ENCODE measurements at places on chromosomes 2 and 18. TPM values are rescaled to one million over a fixed set of nuclear protein-coding genes. Genes with fewer than 3 reads are reported as not detected.

DNA sequence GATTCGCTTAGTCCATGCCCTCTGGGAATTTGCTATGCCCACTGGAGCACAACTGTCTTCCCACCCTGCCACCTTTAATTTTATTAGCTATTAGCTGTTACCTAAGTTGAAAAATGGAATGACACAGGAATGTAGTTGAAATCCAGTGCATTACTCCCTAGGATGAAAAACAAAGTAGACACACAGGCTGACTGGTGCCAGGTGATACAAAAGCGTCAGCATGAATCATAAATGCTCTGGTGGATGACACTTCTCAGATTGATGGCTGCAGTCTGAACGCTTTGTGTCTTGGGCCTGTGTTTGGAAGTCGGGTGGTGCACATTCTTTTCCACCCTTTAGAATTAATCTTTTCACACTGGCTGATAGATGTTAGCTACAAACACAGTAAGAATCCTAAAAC is 802.0 kb downstream of the DCC start:
- no peak for DNase-seq
- no peaks in the 10 kb centered on the region for H3K27me3 ChIP-seq

DNA sequence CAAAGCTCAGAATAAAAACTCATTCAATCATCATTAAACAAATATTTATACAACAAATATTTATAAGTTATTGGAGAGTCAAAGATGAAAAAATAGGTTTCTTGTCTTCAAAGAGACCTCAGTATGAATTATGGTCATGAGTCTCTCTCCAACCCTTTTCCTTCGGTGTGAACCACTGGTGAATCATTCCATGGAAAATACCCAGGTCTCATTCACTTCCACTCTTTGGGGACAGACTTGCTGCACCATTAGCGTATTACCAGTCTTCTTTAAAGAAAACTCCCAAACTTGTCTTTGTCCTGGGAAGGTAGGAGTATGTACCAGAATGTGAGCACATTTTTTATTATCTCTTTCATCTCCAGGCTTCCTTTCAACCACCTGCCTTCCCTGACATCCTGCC is 257.4 kb upstream of the RBMS1 start:
- no peaks in the 10 kb centered on the region for H3K36me3 ChIP-seq
- no peak for DNase-seq
- no peaks in the 10 kb centered on the region for H3K4me1 ChIP-seq
- no peak overlapping the region for H3K27ac ChIP-seq
- no peak overlapping the region for H3K4me3 ChIP-seq

Gene SP5
- total RNA-seq = 0.55 TPM

DNA sequence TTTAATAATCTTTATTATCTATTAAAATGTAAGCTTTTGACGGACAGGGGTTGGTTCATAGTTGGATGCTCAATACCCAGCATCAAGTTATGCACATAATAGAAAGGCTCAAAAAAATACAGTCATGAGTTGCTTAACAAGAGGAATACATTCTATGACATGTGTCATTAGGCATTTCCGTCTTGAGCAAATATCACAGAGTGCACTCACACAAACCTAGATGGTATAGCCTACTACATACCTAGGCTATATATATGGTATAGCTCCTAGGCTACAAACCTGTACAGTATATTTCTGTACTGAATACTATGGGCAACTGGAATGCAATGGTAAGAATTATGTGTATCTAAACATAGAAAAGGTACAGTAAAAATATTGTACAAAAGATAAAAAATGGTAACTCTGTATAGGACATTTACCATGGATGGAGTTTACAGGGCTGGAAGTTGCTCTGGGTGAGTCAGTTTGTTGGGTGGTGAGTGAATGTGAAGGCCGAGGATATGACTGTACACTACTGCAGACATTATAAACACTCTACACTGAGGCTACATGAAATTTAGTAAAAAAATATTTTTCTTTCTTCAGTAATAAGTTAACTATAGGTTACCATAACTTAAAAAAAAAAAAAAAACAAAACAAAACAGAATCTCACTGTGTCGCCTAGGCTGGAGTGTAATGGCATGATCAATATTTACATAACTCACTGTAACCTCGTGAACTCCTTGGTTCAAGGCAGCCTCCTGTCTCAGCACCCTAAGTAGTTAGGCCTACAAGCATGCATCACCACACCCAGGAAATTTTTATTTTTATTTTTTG is 201.2 kb downstream of the NBAS start:
- peaks cover 6% of the 10 kb centered on the region for H3K36me3 ChIP-seq
- H3K4me1 ChIP-seq = no peaks in the 10 kb centered on the region
- no peak overlapping the region for H3K27ac ChIP-seq
- no peak for DNase-seq
- H3K27me3 ChIP-seq = no peaks in the 10 kb centered on the region

DNA sequence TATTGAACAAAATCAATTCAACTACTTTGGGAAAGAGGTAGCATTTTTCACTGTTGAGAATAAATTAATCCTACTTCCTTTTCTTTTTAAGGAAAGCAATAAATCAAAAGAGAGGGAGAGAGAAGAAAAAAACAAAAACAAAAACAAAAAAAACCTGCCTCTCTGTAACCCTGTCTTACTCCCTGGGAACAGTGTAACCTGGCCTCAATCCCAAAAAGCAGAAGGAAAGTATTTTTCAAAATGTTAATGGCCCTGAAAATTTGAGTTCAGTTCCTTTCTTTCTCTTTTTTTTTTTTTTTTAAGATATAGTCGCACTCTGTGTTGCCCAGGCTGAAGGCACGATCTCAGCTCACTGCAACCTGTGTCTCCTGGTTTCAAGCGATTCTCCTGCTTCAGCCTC is 35.9 kb downstream of the RHOB start:
- DNase-seq = no peak
- no peaks in the 10 kb centered on the region for H3K27me3 ChIP-seq
- no peaks in the 10 kb centered on the region for H3K4me1 ChIP-seq

GRCh38 chr2:88680916-88681315 is 10.6 kb upstream of the RPIA start:
- H3K27ac ChIP-seq = no peak overlapping the region
- H3K27me3 ChIP-seq = no peaks in the 10 kb centered on the region
- no peaks in the 10 kb centered on the region for H3K36me3 ChIP-seq
- no peaks in the 10 kb centered on the region for H3K4me1 ChIP-seq
- H3K4me3 ChIP-seq = no peak overlapping the region

- no peak for DNase-seq
- H3K36me3 ChIP-seq = no peaks in the 10 kb centered on the region
- H3K27ac ChIP-seq = no peak overlapping the region
- H3K27me3 ChIP-seq = no peaks in the 10 kb centered on the region
Measured at GRCh38 chr2:72681016-72681995, 144.5 kb downstream of the EXOC6B start.

Gene RASGRP3
- total RNA-seq = 61.4 TPM

Gene CNGA3
- not detected for total RNA-seq

GRCh38 chr2:64524604-64525316 is 632 bp downstream of the AFTPH start:
- peak overlapping the region; percentile 94 for H3K27ac ChIP-seq
- peak overlapping the region; percentile 82 for H3K4me3 ChIP-seq
- no peaks in the 10 kb centered on the region for H3K36me3 ChIP-seq
- peak; percentile 64 for DNase-seq
- H3K27me3 ChIP-seq = no peaks in the 10 kb centered on the region

Gene NXPH2
- total RNA-seq = not detected

DNA sequence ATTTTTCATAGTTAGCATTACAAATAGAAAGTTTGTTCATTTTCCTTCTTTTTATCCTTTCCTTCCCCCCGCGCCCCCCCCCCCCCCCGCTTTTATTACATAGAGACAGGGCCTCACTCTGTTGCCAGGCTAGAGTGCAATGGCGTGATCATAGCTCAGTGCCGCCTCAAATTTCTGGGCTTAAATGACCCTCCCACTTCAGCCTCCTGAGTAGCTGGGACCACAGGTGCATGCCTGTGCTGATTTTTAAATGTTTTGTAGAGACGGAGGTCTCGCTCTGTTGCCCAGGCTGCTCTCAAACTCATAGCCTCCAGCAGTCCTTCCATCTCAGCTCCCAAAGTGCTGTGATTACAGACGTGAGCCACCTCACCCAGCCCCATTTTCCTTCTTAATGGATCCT is 91.2 kb upstream of the ALPP start:
- no peak overlapping the region for H3K27ac ChIP-seq
- H3K4me3 ChIP-seq = no peak overlapping the region
- H3K4me1 ChIP-seq = no peaks in the 10 kb centered on the region
- no peaks in the 10 kb centered on the region for H3K36me3 ChIP-seq
- no peaks in the 10 kb centered on the region for H3K27me3 ChIP-seq
- no peak for DNase-seq

DNA sequence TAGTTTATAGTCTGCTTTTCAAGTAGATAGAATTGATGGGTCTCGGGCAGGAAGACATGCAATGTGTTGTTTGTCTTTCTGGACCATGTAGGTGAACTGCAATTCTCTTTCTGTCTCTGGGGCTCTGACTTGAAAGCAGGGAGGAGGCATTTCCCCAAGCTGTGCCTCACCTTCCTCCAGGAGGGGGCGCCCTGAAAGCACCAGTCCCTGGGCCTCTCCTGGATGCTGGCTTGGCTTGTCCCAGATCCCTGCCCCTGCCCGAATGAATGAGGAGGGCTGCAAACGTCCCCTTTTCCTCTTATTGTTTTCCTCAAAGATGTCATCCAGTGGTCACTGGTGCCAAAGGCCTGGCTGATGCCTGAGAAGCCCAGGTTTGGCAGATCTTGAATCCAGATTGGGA is 270.6 kb downstream of the CELF4 start:
- H3K27me3 ChIP-seq = no peaks in the 10 kb centered on the region
- no peaks in the 10 kb centered on the region for H3K36me3 ChIP-seq
- no peak overlapping the region for H3K27ac ChIP-seq
- H3K4me3 ChIP-seq = no peak overlapping the region
- peaks cover 6% of the 10 kb centered on the region for H3K4me1 ChIP-seq
- DNase-seq = no peak

DNA sequence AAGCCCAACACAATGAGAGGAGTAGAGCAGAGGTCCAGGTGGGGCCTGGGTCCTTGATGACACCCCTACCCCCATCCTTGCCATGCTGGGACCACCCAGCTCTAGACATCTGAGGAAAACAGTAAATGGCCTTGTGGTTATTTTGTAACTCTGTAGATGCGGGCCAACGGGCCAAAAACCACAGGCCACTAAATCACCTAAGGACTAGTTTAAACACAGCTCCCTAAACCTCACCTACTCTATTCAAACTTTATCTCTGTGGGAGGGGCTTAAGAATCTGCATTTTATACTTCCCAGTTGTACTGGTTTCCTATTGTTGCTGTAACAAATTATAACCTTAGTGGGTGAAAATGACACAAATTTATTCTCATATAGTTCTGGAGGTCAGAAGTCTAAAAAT is 19.0 kb upstream of the SERTAD2 start:
- DNase-seq = no peak
- H3K4me1 ChIP-seq = no peaks in the 10 kb centered on the region
- H3K27ac ChIP-seq = no peak overlapping the region
- H3K36me3 ChIP-seq = no peaks in the 10 kb centered on the region

GRCh38 chr2:73890301-73891092 is 2.3 kb upstream of the ACTG2 start:
- no peak overlapping the region for H3K27ac ChIP-seq
- H3K4me3 ChIP-seq = no peak overlapping the region
- H3K36me3 ChIP-seq = no peaks in the 10 kb centered on the region

GRCh38 chr2:42495611-42496010 is 1.8 kb upstream of the KCNG3 start:
- peaks cover 3% of the 10 kb centered on the region for H3K4me1 ChIP-seq
- no peak overlapping the region for H3K27ac ChIP-seq
- no peaks in the 10 kb centered on the region for H3K36me3 ChIP-seq
- no peak overlapping the region for H3K4me3 ChIP-seq

Gene TRAF3IP1
- total RNA-seq = 16.0 TPM

DNA sequence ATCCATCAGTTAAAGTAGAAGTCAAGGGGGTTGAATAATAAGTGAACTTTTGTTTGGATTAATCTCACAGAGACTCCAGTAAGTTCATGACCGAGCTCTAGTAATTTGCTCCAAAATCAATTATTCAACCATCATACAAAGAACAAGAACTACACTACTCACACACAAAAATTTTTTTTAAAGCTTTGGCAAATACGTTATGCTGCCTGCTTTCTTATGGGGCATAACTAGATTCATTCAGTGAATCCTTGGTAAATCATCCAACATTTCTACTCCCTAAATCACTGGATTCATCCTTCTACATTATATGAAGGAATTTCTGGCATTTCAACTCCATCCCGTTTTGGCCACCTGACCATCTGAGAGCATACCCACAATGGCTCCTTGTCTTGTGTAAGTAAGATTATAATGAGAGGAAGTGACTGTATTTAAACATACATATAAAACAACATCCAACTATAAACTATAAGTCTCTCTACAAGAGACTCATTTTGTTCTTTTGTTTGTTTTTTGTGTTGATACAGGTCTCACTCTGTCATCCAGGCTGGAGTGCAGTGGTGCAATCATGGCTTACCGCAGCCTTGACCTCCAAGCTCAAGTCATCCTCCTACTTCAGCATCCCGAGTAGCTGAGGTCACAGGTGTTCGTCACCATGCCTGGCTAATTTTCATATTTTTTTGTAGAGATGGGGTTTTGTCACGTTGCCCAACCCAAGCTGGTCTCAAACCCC is 144.2 kb upstream of the LRRTM4 start:
- H3K36me3 ChIP-seq = no peaks in the 10 kb centered on the region
- H3K4me1 ChIP-seq = no peaks in the 10 kb centered on the region
- H3K4me3 ChIP-seq = no peak overlapping the region
- H3K27ac ChIP-seq = no peak overlapping the region
- no peak for DNase-seq

DNA sequence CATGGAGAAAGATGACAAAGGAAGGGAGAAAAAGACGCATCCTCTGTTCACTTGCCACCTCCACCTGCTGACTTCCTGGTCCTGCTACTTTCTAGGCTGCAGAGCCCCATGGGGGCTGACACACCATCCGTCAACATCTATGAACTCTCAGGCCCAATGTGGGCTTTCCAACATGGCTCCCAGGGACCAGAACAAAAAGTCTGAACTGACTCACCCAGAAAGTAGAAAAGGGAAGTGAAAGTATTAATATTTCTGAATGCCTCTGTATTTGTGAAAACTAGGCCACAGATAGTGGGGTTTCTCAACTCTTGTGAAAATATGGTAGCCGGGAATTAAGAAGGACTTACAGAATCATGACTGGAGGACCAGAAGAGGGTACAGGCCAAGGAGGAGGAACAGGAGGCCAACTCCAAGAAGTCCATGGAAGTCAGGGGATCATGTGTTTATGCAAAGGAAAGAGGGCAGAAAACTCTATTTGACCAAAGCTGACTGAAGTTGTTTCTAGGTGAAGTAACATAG is 123.1 kb upstream of the CAB39 start:
- no peak overlapping the region for H3K27ac ChIP-seq
- no peak for DNase-seq
- H3K4me1 ChIP-seq = no peaks in the 10 kb centered on the region
- H3K4me3 ChIP-seq = no peak overlapping the region
